ENCODE measurements at places on chromosomes 4 and X.

DNA sequence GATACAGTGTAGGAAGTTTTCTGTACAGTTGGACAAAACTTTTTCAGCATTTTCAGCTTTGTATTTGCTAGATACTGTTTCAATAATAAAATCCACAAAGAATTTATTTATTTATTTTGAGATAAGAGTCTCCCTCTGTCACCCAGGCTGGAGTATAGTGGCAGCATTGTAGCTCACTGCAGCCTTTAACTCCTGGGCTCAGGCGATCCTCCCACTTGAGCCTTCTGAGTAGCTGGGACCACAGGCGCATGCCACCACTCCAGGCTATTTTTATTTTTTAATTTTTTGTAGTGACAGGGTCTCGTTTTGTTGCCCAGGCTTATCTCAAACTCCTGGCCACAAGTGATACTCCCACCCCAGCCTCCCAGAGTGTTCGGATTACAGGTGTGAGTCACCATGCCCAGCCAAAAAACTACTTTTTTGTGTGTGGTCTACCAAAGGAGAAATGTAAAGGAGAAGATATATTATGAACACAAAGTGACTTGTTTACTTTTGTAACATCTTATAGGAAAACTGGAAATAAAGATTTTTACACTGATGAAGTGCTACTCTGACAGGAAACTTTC, 13.0 kb upstream of the SOWAHD start:
- DNase-seq = no peak

DNA sequence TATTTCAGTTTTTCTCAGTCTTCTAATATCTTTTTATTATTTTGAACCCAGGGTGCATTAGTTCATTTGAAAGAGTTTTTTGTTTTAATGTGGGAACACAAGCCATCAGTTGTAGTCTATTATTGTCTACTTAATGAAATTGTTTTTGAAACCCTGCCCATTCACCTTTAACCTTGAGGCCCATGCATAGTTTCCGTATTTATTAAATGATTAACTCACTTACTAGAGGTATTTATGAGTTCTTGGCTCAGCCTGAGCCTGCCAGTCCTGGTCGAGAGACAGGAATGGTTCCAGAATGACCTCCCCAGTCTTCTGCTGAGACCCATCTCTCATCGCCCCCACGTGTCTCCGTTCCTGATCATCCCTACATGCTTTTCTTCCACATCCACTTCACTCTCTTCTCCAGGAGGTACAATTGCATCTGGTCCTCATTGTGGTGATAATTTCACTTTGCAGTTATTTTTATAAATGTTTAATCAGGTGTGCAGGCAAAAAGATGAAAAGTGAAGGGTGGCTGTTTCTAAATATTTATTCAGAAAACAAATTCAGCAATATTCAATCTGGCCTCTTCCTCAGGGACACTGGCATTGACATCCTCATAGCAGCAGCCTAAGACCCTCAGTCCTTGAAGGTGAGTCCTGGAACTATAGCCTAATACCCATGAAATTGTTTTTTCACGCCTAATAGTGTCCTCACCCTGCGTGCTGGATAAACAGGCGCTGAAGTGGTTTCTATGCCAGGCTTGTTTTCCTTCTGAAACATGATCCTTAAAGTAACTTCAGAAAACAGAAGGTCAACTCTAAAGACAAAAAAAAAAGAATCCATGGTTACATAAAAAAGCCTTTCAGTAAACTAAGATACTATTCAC, 112.8 kb downstream of the KDR start:
- DNase-seq = no peak

- DNase-seq = no peak
These were observed 25.3 kb upstream of the NAF1 start for GRCh38 chr4:163191999-163192398.

GRCh38 chrX:129800186-129800585, 20.4 kb downstream of the SASH3 start:
- no peak for DNase-seq

DNA sequence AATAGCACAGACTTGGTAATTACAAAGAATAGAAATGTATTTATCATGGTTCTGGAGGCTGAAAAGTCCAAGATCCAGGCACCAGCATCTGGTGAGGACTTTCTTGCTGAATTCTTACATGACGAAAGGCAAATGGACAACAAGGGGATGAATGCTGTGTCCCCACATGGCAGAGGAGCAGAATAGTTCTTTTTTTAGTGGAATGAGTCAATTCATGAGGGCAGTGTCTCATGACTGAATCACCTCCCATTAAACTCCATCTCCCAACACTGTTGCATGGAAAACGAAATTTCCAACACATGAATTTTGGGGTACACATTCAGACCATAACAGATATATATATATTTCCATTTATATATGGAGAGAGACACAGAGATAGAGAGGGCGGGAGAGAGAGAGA, 628.3 kb downstream of the TRIML1 start:
- no peak for DNase-seq
